GM06990 (cell line): ENCODE measurements at places on chromosomes 5 and 9.
A peak's percentile ranks its signal among the peaks of the same experiment; 100 is the strongest.

- DNase-seq = no peak
Measured at GRCh38 chr9:10146517-10147331, 466.1 kb downstream of the PTPRD start.

DNA sequence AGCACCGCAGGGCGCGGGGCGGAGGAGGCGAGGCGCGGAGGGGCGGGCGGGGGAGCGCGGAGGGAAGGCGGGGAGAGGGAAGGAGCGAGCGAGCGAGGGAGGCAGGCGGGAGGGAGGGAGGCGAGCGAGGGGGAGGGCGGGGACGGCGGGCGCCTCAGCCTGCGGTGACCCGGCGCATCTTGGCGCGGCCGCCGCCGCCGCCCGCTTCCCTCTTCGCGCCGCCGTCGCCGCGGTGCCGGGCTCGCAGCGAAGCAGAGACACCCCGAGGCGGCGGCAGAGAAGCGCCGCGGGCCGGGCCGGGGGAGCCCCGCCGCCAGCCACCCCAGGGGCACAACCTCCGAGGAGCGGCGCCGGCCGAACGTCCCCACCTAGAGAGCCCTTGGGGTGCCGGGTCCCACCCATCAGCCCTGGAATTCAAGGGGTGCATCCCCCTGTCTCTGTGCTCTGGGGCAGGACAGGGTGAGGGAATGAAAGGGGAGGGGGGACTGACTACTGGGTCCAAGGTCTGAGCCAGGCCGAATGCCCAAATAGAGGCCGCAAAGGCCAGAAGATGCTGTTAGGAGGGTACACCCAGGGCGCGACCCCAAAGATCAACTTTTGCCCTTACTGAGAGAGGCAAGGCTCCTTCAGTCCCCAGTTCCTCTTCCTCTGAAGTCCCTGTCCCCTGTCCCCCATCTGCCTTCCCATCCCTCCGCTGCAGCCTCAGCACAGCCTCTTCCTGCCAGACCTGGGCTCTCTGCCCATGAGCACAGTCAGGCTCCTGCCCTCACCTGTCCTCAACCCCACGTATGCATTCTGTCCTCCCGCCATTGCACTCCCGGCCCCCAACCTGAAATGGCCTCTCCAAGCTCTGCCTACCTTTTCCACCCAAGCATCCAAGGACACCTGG is at the start of gene ADAMTS2:
Gene ADAMTS2, minus strand, starts transcription at position 29 of the 889 bp plus-strand sequence. CDS start 133 bp downstream, outside the sequence.
- DNase-seq = no peak

- DNase-seq = no peak
Measured at GRCh38 chr5:63128018-63128417, 549.4 kb downstream of the LRRC70 start.

- no peak for DNase-seq
Measured at GRCh38 chr5:74409712-74410111, 230.8 kb downstream of the ENC1 start.

DNA sequence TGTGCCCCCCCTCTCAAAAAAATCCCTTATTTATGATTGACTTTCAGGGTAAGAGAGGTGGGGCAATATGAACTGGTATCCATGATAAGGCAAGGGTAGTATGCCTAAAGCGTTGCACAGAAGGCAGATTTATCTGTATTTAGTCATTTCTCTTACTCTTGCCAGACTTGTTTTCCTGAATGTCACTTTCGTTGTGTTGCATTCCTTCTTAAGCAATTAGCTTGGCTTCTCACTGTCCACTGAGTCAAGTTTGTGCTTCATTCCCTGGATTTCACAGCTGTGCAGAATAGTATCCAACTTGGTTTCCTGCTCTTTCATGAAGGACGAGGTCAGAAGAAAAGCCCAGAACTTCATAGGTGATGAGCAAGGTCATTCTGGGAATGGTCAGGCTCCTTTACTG is 301.5 kb upstream of the ACTBL2 start:
- DNase-seq = no peak

DNA sequence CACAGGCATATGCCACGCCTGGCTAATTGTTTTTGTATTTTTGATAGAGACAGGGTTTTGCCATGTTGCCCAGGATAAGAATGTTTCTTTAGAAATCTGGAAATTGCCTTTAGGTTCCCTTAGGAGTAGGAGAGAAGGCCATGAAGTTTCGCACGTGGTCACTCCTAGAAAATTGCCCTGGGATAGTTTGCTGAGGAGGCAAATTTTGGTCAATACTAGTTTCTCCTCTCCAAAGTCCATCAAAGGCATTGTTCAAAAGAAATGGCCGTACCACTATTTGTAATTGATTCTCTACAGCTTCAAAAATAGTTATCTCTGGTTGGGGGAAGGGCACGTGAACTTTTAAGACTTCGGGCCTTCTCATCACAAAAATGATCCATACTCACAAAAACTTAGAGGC is 845 bp upstream of the SLC30A5 start:
- DNase-seq = no peak

GRCh38 chr9:121398374-121398773 is 28.3 kb upstream of the STOM start:
- no peak for DNase-seq

GRCh38 chr9:106771608-106772007 is 91.4 kb upstream of the ZNF462 start:
- DNase-seq = no peak

GRCh38 chr5:158943057-158943456 is 156.7 kb downstream of the EBF1 start:
- no peak for DNase-seq

- no peak for DNase-seq
Measured at GRCh38 chr5:102902135-102902448, 147.0 kb downstream of the PAM start.

DNA sequence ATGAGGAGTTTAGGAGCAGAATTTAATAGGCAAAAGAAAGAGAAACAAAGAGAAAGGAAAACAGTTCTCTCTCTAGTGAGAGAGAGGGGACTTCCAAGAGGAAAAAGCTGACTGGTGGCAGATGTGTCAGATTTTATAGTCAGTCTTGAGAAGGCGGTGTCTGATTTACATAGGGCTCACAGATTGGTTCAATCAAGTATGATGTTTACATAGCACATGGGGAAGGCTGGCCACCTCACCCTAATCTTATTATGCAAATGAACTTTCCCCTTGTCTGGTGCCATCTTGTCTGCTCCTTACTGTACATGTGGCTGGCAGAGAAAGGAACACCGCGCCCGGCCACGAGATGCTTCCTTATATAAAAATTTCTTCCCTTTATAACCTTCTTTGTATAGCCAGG is 24.7 kb downstream of the UNC13B start:
- DNase-seq = no peak

DNA sequence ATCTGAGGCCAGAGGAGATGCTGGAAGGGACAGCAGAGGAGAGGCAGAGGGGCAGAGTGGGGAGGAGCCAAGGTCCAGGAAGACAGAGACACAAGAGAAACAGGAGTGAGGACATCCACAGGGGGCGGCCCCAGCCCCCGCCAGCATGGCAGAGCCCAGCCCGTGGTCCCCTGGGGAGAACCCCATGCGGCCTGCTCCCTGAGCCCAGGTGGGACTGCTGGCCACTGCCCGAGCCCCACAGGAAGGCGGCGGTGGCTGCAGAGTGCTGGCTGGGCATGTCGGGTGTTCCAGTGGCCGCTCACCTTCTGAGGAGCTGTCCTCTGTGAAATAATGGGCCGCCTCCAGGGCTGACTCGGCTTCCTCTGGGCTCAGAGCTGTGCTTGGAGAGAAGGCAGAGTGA is 8.9 kb upstream of the MRNIP start:
- no peak for DNase-seq

GRCh38 chr5:138832218-138832617 is 42.9 kb downstream of the LRRTM2 start:
- no peak for DNase-seq

GRCh38 chr5:174409070-174409469 is 315.3 kb upstream of the MSX2 start:
- no peak for DNase-seq

DNA sequence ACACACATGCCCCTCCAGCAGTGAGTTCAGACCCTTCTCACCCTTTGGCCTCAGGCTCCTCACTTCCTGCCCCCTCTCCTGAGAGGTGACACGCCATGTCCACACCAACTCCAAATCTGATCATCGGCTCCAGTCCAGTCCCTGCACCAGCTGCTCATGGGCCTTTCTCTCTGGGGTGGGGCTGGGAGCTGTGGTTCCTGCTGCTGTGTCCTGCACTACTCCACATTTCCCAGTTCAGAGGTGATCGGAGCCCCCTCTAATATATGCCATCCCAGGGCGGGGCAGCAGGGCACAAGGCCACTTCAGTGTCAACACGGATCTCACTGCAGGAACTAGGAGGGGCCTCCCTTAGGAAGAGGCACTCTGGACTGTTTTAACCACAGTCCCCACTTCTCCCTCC is 91.5 kb downstream of the ADAMTS2 start:
- DNase-seq = no peak

DNA sequence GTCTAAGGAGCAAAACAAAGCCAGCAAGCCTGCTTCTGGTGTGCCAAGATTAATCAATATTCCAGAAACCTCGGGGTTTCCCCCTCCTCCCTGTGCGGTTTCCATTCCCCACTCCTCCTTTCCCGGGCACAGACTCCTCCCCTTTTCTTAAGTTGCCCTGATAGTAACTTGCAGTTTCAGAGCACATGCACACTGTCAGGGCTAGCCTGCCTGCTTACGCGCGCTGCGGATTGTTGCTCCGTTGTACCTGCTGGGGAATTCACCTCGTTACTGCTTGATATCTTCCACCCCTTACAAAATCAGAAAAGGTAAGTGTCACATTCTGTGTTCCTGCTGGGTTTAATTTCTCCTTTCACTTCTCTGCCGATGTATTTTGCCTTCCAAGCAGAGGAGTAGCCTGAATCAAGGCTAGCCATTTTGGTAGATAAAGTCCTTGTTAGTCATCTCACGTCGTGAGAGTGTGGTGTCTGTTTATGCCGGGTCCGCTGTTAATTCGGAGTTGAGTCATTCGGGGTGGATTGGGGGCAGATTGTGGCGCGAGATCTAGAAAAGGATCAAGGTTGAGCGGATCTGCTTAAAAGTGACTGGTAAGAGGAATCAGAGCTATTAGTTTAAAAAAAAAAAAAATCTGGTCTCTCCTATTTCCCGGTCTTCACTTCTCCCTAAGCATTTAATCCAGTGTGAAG is at the start of gene SLC1A3:
Gene SLC1A3, plus strand, starts transcription at position 179 of the 686 bp plus-strand sequence. CDS start 1,818 bp downstream, outside the sequence.
- DNase-seq = peak; percentile 26

DNA sequence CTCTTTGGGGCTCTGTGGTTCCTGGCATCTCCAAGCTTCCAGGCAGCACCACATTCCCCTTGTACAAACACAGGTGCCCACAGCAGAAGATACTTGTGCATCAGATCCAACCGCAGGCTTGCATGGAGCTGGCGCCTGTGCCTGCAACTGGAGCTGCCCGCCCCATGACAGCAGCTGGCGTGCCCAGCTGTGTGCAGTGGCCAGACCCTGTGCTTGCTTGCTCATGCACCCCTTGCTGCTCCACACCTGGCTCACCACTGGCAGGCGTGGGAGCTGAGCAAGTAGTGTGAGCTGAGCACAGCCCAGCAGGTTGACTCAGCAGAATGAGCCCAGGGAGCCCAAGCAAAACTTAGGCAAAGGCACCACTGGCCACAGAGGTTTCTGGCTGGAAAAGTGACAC is 84.4 kb upstream of the STARD4 start:
- no peak for DNase-seq

DNA sequence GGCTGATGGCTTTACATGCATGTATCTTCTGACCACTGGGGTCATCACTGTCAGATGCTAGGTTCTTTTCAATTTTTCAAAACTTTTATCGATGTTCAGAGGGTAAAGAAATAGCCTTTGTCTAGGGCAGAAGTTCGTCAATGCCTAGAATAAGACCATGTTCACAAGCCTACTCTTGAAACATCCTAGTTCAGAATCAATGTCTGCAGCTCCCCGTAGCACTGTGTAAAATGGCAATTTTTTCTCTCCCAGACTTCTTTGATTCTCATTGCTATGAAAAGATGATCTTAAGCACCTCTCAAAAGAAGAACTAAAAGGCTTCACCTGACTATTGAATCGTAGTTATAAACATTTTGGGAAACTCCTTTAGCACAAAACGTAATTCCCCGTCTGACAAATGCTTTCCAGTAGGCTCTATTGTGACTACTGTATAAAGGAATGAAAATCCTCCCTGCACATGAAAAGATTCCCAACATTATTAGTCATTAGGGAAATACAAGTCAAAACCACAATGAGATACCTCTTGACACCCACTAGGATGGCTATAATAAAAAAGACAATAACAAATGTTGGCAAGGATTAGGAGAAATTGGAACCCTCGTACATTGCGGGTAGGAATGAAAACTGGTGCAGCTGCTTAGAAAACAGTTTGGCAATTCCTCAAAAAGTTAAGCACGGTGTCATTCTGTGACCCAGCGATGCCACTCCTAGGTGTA is 263.5 kb downstream of the ARHGAP26 start:
- DNase-seq = no peak

DNA sequence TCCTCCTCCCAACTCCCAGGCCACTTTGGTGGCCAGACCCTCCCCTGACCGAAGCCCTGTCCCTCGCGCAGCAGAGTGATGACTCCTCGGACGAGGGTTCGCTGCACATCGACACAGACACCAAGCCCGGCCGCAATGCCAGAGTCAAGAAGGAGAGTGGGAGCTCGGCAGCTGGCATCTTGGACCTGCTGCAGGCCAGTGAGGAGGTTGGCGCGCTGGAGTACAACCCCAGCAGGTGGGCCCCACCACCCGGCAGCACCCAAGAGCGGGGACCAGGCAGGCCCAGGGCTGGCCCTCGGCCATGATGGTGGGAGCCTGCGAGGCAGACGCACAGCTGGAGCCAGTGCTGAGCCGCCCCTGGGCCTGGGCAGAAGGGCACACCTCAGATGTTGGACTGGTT is 90.6 kb downstream of the PHF2 start:
- no peak for DNase-seq

- DNase-seq = no peak
Measured at GRCh38 chr5:150103678-150104549, 17.6 kb upstream of the CSF1R start.

DNA sequence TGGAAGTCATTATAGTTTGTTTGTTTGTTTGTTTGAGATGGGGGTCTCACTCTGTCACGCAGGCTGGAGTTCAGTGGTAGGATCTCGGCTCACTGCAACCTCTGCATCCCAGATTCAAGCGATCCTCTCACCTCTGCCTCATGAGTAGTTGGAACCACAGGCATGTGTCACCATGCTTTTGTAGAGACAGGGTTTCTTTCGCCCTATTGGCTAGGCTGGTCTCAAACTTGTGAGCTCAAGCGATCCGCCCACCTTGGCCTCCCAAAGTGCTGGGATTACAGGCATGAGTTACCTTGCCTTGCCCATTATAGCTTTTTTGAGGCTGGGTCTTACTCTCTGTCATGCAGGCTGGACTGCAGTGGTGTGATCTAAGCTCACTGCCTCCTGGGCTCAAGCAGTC is 28.8 kb downstream of the NSD1 start:
- no peak for DNase-seq

GRCh38 chr5:17713301-17713700 is 79.0 kb downstream of the TAF11L14 start:
- DNase-seq = no peak

DNA sequence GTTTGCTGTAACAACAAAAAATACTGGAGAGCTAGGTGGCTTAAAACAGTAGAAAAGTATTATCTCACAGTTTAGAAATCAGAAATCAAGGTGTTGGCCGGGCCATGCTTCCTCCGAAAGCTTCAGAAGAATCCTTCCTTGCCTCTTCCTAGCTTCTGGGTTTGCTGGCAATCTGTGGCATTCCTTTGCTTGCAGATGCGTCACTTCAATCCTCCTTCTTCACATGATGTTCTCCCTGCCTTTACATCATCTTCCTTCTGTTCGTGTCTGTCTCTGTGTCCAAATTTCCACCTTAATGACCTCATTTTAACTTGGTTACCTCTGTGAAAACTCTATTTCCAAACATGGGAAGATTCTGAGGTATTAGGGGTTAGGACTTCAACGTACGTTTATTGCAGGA is 90.4 kb upstream of the CHD1 start:
- DNase-seq = no peak

GRCh38 chr5:170971-171800 is 20.1 kb upstream of the LRRC14B start:
- no peak for DNase-seq

GRCh38 chr5:13653709-13654108 is 290.8 kb downstream of the DNAH5 start:
- no peak for DNase-seq
